ENCODE measurements at places on chromosomes 5 and 9. TPM values are rescaled to one million over a fixed set of nuclear protein-coding genes. Genes with fewer than 3 reads are reported as not detected.

Gene OR1K1
- total RNA-seq: not detected

Gene RLN1
- 1.3 TPM for total RNA-seq

DNA sequence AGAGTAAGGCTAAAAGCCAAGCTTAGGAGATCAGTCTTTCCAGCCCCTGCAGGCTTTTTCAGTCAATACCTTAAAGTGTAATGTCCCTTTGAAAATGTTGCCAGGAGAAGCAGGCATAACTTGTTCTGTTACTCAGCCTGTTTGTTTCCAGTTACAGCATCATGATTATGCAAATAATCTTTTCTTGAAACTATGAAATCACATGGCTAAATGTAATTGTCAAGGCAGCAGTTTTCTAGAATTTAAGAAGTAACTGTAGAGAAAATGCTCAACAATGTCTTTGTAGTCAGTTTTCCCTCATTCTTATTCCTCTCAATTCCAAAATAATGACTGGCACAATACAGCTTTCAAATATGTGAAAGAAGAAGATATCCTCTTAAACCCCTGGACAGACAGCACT, 1.9 kb upstream of the GPR107 start:
- no peak for DNase-seq

DNA sequence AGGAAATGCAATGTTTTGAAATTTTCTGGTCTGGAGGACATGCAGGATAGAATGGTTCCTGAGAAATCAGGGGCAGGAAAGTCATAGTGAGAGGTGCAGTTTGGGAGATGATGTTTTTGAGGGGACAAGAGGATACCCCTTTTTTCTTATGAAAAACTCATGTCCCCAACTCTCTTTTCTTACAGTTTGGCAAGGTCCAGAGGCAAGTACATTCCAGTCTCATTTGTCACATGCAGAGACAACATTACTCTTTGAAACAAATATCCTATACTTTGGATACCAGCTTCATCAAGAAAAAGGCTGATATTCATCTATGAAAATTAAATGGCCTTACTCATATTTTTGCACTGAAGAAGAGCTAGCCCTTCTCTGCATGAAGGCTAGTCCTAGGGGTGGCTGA, 48.2 kb downstream of the EQTN start:
- no peak for DNase-seq

- no peak for DNase-seq
Measured at GRCh38 chr9:133140174-133140505, 19.1 kb upstream of the RALGDS start.

- DNase-seq: no peak
Measured at GRCh38 chr9:127121628-127122175, 733 bp downstream of the ANGPTL2 start.

DNA sequence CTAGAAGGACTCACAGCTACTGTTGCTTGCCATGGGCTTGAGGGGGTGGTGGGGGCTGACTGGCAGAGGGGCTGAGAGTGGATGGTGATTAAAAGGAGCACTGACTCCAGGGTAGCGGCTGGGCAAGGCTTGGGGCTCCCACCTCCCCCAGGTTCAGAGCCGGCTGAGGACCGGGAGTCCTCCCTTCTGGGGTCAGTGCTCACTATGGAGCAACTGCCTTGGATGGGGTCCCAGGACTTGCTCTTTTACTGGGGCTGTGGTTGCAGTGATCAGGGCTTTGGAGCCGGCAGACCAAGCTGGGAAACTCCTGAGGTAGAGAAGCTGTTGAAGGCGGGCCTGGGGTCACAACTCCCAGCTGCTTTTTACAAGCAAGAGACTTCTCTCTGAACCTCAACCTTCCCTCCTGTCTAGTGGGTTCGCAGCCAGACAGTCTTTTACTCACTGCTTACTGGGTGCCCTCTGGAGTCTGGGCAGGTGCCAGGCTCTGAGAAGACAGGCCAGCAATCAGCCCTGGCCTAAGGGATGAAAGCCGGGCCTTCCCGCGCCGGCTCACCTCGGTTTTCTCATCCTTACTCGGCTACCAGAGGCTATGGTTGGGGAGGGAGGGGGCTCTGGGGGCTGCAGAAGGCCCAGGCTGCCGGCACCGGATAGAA, 795 bp upstream of the ASS1 start:
- no peak for DNase-seq

All from activated CD8-positive, alpha-beta T cell treated with anti-CD3 and anti-CD28 coated beads for 36 hours (primary cell).